ENCODE measurements at places on chromosomes 12 and 14. TPM values are rescaled to one million over a fixed set of nuclear protein-coding genes. Genes with fewer than 3 reads are reported as not detected.

Gene AKAP3
- total RNA-seq: 5.4 TPM

Gene MSI1
- total RNA-seq: 6.6 TPM

Gene ZDHHC22
- not detected for total RNA-seq

Gene HOXC6
- total RNA-seq: not detected

Gene CLBA1
- 0.79 TPM for total RNA-seq

Gene TSHR
- total RNA-seq: not detected

Gene CCDC88C
- total RNA-seq: 103 TPM

Gene MANSC4
- total RNA-seq: not detected

Gene GCN1
- total RNA-seq: 93.1 TPM

Gene SMOC1
- not detected for total RNA-seq

Gene LHX5
- total RNA-seq: 0.19 TPM

Gene CNTN1
- total RNA-seq: not detected
